Kasumi-1 (cell line): ENCODE measurements at places on chromosomes 2 and 18.
A peak's percentile ranks its signal among the peaks of the same experiment; 100 is the strongest.

DNA sequence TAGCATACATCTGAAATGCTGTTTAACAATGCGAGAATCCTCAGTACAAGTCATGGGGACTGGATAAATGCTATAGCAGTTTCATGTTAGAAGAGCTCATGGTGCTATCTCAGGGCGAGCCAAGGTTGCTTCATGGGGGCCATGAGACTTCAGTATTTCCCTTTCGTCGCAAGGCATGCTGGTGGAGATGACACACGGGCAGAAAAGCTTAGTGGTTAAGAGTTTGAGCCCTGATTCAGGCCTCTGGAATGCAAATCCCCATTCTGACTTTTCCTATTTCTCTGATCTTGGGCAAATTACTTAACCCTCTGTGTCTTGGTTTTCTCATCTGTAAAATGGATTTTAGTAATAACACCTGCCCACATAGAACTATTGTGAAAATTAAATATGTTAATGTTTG lies 57.4 kb upstream of the EPHA4 start:
- no peak for DNase-seq

DNA sequence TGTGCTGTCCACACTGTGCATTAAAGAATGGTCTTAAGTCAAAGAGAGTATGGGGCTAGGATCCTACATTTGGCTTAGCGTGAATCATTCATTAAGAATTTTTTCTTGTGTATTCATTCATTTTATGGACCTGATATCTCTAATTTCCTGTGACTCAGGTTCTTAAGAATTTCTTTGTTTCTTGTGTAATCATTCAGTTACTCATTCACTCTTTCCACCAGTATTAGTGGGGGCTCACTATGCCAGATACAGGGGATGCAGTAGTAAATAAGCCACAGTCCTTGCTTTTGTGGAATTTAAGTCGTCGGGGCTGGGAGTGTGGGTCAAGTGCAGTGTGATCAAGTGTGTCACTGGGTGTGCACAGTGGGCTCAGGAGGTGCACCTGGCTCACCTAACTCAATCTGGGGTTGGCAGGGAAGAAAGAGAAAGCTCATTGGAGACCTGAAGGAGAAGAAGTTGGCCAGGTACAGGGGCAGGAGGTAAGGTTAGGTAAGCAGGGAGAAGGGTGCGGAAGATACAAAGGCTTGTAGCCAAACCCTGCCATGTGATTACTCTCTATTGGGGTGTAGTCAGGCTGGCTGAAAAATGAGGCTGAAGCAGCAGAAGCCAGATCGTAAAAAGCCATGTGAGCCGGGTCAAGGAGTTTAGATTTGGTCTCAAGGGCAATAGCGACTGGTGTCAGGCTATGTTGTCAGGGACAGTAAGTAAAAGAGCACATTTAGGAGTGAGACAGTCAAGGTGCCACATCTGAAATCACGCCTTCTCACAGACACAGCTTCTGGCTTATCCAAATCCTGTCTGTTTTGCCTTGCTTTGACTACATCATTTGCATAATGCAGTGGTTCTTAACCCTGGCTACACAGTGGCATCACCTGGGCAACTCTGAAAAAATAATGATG lies 67.2 kb downstream of the KCTD1 start:
- DNase-seq, result no peak

GRCh38 chr2:74179063-74179865 lies 585 bp upstream of the MOB1A start:
- no peak for DNase-seq

DNA sequence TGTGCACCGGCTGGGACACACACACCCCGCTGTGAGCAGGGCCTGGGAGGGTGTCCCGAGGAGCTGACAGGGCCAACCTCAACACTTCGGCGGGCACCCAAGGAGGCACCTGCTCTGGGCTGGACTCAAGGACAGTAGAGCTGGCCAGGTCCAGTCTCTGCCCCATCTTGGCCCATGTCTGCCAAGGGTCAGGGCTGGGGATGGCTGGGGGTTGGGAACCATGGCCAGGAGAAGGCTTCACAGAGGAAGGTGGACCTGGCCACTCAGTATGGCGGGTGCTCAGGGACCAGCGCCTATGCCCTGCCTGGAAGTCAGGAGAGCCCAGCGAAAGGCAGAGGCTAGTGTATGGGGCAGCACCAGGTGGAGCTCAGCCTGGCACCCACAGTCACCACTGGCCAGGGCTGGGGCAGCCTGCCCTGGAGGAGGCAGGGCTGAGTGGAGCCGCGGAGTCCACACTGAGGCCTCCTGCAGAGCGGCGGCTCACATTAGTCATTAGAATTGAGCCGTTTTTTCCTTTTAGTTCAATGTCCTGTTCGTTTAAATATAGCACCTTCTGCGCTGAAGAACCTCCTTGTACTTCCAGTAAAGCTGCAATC lies 4.2 kb downstream of the ERFE start:
- DNase-seq, result no peak

- DNase-seq, result no peak
These were observed 3.9 kb downstream of the DNAJB2 start for GRCh38 chr2:219282943-219283581.

- DNase-seq, result no peak
These were observed 188.3 kb upstream of the SLC39A10 start for GRCh38 chr2:195468771-195469170.

DNA sequence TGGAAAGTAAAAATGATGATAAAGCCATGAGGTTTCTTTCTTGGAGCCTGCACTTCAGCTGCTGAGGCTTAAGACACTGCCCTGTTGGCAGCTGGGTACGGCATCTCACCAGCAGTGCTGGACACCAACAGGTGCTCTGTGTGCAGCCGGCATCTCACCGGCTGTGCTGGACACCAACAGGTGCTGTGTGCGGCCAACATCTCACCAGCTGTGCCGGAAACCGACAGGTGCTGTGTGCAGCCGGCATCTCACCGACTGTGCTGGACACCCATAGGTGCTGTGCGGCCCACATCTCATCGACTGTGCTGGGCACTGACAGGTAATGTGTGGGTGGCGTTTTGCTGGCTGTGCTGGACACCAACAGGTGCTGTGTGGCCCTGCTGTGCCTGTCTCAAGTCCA lies 190.8 kb downstream of the TMEM18 start:
- DNase-seq, result no peak

DNA sequence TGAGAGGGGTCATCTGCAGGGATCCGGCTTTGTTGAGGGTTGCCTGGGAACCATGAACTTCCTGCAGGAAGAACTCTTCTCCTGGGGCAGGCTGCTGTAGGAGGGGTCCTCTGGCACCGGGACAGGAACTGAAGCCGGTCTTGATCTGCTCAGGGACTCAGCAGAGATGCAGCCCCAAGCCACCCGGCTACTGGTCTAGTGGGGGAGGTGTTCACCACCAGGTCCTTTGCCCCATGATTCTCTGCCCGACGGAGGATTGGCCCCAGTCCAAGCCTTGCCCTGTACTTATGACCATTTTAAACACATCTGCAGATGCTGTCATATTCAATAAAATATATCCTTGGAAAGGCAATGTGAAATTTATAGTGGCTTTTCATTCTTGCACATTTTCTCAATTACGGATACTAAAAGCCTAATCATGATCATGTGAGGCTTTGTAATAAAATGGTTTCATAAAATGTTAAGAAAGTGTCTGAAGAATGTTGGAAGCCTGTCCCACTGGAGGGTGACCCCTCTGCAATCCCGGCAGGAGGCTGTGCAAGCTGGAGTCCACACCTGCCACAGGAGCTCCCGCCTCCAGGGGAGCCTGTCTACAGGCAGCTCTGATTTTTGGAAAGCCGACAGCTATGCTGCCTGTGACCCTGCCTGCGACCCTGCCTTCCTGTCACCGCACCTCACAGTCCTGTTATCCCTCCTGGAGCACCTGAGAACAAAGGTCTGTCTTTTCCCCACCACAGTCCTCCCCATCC lies 98.8 kb upstream of the TAF1B start:
- DNase-seq, result no peak

GRCh38 chr18:77052297-77052982 lies 80.1 kb downstream of the MBP start:
- DNase-seq, result no peak

GRCh38 chr2:111618226-111618977 lies 265.6 kb downstream of the ANAPC1 start:
- peak; percentile 41 for DNase-seq

GRCh38 chr2:43082903-43083677 lies 143.3 kb downstream of the ZFP36L2 start:
- no peak for DNase-seq
